ENCODE measurements at places on chromosomes 16 and 17.

- DNase-seq = peak; percentile 92
These were observed 9.5 kb downstream of the TXNL4B start for GRCh38 chr16:72083778-72084404.

- no peak for DNase-seq
These were observed 26.8 kb downstream of the METTL16 start for GRCh38 chr17:2484876-2485275.

DNA sequence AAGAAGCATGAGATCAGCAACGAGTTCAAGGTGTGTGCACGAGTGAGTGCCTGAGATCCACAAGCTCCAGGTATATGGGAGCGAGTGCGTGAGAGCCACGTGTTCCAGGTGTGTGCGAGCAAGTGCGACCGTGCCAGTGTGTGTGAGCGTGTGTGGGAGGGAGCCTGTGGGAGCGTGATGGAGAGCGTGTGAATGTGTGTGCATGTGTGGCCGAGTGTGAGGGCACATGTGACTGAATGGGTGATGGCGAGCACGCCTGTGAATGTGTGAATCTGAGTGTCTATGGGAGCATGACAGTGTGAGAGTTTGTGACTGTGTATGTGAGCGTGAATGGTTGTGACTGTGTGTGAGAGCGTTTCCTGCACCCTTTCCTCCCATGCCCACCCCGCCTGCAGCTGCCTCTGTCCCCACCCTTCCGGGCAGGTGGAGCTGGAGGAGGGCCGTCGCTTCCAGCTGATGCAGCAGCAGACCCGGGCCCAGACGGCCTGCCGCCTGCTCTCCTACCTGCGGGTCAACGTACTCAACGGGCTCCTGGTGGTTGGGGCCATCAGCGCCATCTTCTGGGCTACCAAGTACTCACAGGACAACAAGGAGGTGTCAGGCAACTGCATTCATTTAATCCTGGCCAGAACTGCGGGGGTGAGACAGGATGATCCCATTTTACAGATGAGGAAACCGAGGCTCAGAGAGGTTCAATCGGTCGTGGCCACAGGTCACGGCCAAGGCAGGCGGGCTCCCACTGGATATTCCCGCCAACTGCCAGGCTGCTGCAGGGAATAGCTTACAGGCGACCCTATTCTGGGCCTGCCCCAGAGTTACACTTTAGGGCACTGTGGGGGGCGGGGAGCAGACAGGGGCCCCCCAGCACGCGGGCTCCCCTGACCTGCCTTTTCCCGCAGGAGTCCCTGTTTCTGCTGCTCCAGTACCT is 3.7 kb downstream of the TMC8 start:
- DNase-seq = peak; percentile 48

- no peak for DNase-seq
These were observed 125.6 kb downstream of the GAS7 start for GRCh38 chr17:10072556-10073425.

GRCh38 chr16:70432723-70433457 is 6.0 kb downstream of the ST3GAL2 start:
- no peak for DNase-seq

DNA sequence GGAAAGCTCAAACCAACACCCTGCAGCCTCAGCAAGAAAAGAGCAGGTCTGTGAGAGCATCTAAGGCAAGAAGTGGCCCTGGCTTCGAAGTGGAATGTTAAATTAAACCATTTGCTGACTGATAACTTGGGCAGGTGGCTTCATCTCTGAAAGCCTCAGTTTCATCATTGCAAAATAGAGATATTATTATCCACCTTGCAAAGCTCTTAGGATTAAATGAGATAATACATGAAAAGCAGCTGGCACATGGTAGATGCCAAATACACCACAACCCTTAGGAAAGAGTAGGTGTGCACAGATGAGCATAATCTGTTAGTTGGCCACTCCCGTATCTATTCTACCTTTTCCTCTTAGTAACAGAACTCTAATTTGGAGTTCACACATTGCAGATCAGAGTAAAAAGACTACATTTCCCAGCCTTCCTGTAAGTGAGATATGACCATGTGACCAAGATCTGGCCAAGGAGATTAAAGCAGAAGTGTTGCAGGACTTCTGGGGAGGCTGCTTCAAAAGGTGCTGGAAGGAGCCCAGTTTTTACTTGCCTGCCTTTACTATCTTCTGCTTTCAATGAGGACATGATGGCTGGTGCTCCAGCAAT is 288.7 kb downstream of the SOX9 start:
- DNase-seq = no peak

GRCh38 chr16:67685388-67686112 is 18.9 kb downstream of the C16orf86 start:
- peak; percentile 24 for DNase-seq

DNA sequence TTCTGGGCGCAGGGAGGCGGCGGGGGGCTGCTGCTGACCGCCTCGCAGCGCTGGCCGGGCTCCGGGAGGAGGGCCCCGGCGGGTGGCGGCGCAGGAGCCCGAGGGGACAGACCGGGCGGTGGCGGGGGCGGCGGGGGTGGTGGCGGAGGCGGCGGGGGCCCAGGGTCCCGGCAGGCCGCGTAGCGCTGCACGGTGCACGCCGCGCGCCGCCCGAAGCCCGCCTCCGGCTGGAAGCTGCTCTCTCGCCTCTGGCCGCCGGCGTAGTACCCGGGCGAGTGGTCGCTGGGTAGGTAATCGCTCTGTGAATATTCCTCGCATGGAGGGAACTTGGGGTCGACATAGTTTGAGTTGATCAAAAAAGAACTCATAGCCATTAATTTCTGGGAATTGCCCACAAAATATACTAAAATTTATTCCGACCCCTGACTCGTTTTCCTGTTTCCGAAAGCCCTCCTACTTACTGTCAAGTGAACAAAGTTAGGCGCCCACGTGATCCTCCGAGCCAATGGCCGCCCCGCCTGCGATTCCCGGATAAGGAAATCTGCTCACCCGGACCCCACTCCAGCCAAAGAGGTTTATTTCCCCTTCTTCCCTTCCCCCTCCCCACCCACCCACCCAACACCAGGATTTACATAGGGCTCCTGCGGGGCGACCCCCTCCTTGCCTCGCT is at the start of gene HOXB4:
TSS of gene HOXB4 (minus strand) at position 405 of the 670 bp plus-strand sequence. CDS start at position 374, 31 bp downstream.
- peak; percentile 67 for DNase-seq

Measured in renal cortical epithelial cell (primary cell).